Stimulated activated CD4-positive, alpha-beta T cell treated with anti-CD3 and anti-CD28 coated beads, Interleukin-15, amount 100 ng/mL, for 48 hours (primary cell): ENCODE measurements at places on chromosomes 7 and 10.

- DNase-seq: no peak
These were observed 496.8 kb downstream of the TFEC start for GRCh38 chr7:115533785-115534184.

DNA sequence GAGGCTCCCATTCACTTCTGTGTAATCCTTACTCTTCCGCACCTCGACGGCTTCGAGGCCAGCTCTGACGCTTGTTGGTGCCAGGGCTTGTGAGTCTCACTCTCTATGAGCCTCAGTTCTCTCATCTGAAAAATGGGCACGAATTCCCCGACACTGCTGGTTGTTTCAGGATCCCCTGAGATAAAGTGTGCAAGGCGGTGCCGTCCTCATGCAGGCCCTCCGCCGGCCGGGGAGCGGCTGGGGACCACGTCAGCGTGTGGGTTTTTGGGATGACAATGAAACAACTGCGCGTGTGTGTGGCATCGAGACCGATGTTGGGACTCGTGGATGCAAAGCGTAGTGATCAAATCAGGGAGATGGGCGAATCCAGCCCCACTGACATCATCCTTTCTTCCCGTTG lies 75.6 kb downstream of the FOXL3 start:
- DNase-seq: no peak

DNA sequence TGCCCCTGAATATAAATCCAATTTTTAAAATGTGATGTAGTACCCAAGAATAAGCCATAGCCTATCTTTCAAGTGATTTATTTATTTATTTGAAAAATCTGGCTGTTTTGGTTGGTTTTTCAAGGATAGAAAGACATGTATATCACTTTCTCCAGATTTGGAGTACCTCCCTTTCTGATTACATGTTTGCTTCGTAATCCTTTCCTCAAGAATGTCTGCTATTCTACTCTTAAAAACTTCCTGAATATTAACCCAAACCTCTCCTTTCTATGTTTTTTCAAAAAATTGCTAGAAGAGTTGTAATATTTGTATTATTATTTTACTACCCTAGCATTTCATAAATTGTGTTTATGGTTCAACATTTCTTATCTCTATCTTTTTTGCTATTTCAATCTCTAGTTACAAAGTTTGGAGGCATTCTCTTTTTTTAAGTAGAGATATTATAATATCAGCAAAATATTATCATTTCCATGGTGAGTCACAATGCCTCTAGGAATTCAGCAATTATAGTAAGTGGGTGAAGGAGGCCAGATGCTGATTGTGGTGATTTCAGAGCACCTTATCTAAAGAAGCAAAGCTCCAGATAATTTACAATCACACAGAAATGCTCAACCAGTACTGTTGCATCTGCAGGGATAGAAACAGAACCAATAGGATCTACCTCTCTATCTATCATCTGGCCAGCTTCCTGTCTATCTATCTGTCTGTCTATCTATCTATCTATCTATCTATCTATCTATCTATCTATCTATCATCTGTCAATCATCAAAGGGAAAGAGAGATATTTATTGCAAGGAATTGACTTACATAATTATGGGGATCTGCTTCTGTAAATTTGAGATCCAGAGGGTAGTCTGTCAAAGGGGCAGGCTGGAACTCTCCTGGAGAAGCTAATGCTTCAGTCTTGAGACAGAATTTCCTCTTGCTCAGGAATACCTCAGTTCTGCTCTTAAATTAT lies 412.5 kb upstream of the SEMA3C start:
- DNase-seq: no peak

GRCh38 chr7:7292608-7293007 lies 110.3 kb downstream of the C1GALT1 start:
- no peak for DNase-seq
